CD4-positive, alpha-beta T cell treated with Interleukin-6 at 100 ng/mL for 8 hours (primary cell): ENCODE measurements at places on chromosomes 7 and 10.
A peak's percentile ranks its signal among the peaks of the same experiment; 100 is the strongest.

DNA sequence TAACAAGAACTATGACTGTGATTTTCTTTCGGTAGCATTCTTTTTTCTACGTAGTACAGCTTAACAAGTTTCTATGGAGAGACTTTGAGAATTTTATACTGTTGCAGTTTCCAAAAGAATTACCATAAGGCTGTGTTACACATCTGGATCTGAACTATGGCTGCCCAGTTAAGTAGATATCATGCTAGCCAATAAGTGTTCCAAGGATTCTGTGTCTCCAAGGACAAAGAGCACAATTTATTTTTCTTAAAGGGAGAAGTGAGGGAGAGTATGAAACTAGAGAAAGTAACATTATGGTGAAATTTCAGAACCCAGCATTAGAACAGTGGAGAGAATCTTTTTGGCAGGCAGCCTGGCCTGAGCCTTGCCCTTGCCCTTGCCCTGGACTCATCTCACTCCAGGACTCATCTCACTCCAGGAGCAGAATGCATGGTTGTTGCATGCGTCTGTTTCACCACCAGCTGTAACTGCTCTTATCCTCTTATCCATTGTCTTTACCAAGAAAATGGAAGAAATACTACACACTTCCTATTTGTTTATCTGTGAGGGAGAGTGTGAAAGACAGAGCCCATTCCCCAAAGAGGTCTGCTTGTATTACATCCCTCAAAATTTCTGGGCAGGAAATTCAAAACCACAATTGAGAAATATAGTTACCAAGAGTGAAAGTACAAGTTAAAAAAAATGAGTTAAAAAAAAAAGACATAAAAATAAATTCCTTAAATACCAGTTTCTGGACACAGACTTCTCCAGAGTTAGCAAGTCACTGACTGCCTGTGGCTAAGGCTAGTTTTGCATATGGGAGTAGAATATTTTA, 1067.5 kb downstream of the NRG3 start:
- no peak for DNase-seq

DNA sequence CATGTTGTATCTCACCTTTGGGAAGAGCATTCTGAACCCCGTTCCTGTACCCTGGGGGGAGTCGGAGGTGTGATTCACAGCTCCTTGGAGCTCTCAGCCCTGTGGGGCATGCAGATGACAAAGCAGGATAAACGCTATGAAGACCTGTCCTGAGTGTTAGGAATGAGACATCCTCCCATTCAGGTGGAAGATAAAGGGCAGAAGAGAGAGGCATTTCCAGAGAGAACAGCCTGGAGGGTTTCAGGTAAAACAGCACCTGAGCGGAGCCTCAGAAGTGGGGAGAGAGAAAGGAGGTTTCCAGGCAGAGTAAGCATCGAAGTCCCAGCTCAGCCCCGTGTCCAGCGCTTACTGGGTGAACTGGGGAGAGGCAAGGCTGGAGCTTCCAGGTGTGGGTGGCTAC, 288.9 kb downstream of the KLF6 start:
- no peak for DNase-seq

GRCh38 chr10:69642747-69643146, 12.7 kb downstream of the FAM241B start:
- DNase-seq = no peak

DNA sequence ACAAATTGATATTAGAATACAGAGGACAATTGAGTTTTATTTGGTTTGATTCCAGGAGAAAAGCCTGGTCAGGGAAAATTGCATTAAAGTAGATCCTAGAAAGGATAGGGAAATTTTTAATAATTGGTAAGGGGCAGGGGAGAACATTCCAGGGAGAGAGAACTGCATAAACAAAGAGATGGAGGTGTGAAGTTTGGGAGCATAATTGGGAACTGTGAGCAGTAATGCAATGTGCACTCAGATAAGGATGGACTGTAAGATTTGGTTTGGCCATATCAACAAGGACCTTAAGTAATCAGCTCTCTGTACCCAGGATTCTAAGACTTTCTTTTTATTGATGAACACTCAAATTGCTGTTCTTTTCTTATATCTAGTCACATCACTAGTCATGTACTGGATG, 41.4 kb downstream of the ZMYND11 start:
- no peak for DNase-seq

DNA sequence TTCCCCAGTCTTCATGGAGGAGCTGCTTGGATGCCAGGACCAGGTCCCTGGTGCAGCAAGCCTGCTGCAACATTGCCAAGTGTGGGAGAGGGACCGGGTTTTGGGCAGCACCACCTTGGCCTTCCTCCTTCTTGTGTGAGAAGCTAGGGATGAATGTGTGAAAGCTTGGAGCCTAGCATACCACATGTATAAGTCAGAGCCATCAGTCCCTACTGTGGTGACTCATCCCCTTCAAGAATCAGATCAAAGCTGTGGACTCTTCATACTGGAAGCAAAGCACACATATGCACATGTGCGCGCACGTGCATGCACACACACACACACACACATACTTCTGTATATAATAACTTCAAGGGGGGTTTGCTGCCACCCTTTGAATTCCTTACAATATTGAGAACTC, 527.8 kb downstream of the LRMDA start:
- no peak for DNase-seq

GRCh38 chr7:66974986-66975590, 20.3 kb downstream of the SBDS start:
- DNase-seq = no peak

GRCh38 chr10:93006435-93007039, 54.1 kb upstream of the CYP26C1 start:
- DNase-seq = no peak

DNA sequence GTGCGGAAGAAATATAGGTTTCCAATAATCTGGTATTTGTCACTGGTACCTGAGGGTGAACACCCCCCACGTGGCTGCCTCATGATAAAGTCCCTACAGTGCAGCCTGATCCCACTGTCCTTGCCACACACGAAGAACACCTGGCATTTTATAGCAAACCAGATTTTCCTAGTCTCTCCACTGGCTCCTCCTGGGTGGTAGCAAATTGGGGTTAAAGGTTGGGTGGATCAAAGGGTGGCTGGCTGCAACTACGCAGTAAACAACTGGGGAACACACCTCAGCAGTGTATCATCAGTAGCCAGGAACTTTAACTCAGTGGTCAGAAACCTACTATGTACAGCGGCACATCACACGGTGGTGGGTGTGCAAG, 10.3 kb downstream of the SEPHS1 start:
- no peak for DNase-seq

GRCh38 chr10:59623133-59624121, 86.2 kb downstream of the SLC16A9 start:
- no peak for DNase-seq

- no peak for DNase-seq
These were observed 36.5 kb downstream of the ZMIZ1 start for GRCh38 chr10:79105150-79105739.

DNA sequence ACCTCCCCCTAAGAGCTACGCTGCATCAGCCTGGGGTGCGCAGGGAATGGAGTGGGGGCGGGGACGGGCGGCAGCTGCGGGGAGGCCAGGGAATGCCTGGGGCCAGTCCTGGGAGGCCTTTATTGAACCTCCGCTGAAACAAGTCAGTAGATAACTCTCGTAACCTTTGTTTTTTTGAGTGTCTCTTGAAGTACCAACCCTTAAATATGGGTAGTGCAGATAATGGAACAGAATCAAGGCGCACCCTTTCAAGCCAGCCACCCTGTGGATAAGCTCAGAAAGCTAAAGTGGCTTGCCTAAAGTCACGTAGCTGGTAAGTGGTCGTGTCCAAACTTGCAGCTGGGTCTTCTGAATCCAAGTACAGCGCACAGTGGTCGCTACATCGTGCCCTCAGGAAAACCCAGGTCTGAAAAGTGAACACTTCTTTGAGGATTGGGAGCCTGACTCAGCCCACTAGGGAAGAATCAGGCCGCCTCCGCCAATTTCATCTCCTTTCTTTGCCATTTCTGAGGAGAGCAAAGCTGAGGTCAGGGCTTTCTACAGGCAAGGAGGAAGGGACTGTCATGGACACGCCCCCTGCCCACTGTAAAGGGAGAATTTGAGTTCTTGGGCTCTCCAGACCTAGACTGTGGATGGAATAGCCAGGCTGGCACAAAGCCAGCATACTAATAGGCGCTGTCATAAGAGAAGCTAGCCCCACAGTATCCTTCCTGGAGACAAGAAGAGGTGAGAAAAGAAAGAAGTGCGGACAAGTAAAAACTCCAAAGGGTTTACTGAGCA, 3.2 kb upstream of the EGR2 start:
- DNase-seq = no peak

GRCh38 chr10:3096149-3096548, 28.8 kb downstream of the PFKP start:
- DNase-seq = no peak

GRCh38 chr10:3509355-3509754, 275.7 kb downstream of the KLF6 start:
- no peak for DNase-seq

GRCh38 chr7:29748286-29749099, 57.8 kb upstream of the WIPF3 start:
- no peak for DNase-seq

DNA sequence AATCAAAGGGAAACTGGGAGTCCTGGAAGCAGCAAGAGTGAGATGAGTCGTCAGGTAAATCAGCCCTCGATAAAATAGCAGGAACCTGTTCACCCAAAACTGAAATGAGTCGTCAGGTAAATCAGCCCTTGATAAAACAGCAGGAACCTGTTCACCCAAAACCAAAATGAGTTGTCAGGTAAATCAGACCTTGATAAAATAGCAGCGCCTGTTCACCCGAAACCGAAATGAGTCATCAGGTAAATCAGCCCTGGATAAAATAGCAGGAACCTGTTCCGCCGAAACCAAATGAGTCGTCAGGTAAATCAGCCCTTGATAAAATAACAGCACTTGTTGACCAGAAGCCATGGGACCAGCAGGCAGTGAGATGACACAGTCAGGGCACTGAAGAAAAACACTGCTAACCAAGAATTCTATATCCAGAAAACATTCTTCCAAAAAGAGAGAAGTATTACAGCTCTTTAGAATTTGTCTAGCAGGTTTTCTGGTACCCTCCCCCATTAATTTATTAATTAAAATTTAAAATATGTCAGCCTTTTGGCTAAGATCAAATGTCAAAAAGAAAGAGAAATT, 3.4 kb upstream of the CYP2E1 start:
- DNase-seq = no peak

- no peak for DNase-seq
These were observed 301.3 kb downstream of the RNLS start for GRCh38 chr10:88281592-88282347.

DNA sequence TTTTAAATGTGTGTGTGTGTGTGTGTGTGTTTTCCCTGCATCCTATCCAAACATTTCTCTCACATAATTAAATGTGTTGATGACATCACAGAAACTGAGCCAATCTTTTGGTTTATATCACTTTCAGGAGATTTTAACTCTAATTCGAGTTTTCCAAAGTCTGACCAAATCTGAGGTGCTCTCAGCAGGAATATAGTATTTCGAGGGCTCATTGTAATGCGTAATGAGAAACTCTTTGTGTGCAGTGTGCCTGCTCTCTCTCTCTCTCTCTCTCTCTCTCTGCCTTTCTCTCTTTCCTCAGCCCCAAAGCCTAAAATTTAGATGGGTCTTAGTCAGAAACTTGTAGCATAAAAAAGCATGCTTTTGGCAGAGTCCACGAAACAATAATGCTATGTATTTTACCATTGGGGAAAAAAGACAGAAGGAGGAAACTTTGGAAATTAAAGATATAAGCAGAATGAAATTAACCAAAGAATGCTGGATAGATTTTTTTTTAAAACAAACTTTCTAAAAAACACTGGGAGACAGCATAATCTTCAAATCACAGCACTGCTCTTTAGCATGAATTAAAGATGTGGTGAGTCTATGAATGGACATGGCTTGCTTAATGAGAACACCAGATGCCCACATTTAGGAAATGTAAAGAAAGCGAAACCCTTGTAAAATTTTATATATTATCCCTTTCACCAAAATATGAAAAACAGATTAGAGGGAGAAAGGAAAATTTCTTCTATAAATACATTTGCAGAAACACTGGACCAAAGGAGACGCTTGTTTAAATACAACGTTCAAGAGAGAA, 206.8 kb upstream of the HABP2 start:
- no peak for DNase-seq

GRCh38 chr10:45241865-45242520, 73.4 kb downstream of the OR13A1 start:
- no peak for DNase-seq

- no peak for DNase-seq
These were observed 310.6 kb downstream of the TFEC start for GRCh38 chr7:115719963-115720362.

DNA sequence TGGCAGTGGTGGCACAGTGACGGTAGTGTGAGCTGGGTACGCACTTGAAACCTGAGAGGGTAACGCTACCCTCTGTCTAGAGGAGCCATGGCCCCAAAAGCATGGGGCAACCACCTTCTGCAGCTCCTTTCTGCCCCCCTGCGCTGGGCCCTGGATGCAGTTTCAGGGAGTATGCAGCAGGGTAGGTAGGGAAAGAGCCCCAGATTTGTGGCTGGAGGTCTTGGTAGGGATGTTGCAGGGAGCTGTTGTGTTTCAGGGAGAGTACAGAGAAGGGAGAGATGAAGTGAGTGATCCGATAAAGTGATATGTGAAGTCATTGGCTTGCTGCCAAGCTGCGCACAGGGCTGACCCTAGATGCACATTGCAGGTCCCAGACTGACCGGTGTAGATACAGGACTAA, 2.7 kb upstream of the PGAM2 start:
- DNase-seq = no peak

DNA sequence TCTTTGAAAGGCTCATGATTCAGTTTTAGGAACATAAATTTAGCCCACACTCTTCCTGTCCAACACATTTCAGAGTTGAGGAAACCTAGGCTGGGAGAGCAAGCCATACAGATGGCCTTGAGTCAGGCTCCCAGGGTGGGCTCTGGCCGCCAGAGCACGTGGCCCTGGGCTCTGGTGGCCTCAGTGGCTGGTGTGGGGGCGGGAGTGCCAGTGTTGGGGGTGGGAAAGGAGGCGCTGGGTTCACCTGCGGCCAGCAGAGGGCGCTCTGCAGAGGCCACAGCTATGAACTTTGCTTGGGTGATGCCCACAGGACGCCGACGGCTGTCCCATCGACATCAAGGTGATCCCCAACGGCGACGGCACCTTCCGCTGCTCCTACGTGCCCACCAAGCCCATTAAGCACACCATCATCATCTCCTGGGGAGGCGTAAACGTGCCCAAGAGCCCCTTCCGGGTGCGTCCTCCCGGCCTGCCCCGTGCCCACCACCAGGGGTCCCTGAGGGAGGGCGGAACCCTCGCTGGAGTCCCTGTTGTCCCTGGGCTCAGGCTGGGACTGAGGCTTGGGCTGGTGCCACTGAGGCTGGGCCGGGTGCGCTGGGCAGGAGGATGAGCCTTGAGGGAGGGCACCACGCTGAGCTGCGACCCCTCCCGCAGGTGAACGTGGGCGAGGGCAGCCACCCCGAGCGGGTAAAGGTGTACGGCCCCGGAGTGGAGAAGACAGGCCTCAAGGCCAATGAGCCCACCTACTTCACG, 11.9 kb downstream of the FLNC start:
- DNase-seq = peak; percentile 42

DNA sequence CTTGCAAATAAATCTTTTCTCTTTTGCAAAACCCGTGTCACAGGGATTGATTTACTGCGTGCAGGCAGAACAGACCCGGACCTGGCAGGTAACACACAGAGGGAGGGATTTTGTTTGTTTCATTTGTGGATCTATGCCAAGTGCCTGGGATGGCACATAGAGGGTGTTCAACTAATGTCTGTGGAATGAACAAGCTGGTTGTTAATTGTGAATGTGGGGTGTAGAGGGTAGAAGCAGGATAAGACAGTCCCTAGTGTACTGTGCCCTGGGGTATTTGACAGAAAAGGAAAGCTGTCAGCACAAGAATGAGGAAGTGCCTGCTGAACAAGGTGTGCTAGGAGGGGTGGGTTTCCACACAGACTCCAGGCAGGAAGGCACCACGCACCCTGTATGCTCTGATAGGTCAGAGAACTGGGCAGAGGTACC, 331.8 kb downstream of the CALN1 start:
- DNase-seq = no peak
